ENCODE measurements at places on chromosomes 16 and 17.
A peak's percentile ranks its signal among the peaks of the same experiment; 100 is the strongest.

GRCh38 chr17:34781571-34782108 lies 179.6 kb downstream of the CCT6B start:
- DNase-seq, result no peak

GRCh38 chr17:39709998-39710964 lies 10.4 kb downstream of the ERBB2 start:
- no peak for DNase-seq

- DNase-seq, result no peak
Measured at GRCh38 chr17:71505200-71505599, 615.6 kb upstream of the SOX9 start.

DNA sequence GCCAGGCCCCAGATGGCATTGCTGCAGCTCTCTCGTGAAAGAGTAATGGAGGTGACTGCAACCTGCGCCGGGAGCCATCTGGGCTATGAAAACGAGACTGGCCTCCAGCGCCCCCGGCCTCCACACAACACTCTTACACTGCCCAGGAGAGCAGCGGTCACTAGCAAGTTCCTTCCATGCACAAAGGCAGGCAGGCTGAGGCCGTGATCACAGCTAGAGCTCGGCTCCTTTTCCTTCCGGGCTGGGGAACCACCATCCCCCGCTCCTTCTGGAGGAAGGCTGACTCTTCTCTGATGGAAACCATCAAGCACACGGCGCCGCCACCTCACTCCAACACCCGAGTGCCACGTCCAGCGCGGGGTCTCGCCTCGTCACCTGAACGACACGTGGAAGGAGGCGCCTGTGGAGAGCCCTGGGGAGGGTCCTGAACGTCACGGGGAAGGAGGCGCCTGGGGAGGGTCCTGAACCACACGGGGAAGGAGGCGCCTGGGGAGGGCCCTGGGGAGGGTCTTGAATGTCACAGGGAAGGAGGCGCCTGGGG lies 61.9 kb downstream of the KLHDC4 start:
- DNase-seq, result no peak

GRCh38 chr17:78693346-78694083 lies 88.6 kb downstream of the CYTH1 start:
- no peak for DNase-seq

DNA sequence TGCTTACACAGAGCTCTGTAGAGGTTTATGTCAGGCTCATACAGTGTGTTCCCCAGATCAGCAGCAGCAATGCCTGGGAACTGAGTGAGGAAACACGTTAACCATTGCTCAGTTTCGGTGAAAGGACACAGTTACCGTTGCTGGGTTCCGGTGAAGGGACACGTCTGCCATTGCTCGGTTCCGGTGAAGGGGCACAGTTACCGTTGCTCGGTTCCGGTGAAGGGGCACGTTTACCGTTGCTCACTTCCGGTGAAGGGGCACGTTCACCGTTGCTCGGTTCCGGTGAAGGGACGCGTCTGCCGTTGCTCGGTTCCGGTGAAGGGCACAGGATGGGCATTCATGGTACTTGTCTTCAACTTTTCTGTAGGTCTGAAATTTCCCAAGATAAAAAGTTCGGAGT lies 81.7 kb downstream of the MRM3 start:
- peak; percentile 46 for DNase-seq

DNA sequence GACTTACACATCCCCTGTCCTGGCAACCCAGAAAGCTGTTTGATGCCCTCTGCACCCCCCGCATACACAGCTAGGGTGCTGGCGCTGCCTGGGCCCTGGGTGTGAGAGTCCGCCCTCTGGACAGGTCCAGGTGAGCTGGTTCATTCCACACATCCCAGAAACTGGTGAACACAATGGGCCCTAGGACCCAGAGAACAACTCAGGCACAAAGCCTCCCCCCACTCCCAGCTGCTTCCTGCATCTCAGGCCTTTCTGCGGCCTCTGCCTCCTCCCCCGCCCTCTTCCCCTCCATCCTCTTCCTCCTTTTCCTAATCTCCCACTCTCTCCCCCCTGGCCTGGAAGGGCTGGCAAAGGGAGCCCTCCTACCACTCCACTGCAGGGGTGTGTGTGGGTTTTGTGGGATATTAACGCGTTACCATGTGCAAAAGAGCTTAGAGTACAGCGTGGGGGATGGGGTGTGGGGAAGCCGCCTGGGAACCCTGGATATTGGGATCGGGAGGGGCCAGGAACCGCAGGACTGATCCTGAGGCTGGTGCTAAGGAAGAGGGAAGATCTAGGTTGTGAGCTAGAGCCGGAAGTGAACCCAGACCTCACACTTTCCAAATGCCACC lies 1.6 kb upstream of the PPP1R9B start:
- DNase-seq, result peak; percentile 80

- DNase-seq, result no peak
Measured at GRCh38 chr17:72639711-72640110, 452.8 kb downstream of the SLC39A11 start.

Measured in erythroblast (primary cell).